Ureter (tissue), 1 donor: ENCODE measurements at places on chromosomes 16 and 17. TPM values are rescaled to one million over a fixed set of nuclear protein-coding genes. Genes with fewer than 3 reads are reported as not detected.

Gene KCNJ12
- total RNA-seq: 1.6 TPM

DNA sequence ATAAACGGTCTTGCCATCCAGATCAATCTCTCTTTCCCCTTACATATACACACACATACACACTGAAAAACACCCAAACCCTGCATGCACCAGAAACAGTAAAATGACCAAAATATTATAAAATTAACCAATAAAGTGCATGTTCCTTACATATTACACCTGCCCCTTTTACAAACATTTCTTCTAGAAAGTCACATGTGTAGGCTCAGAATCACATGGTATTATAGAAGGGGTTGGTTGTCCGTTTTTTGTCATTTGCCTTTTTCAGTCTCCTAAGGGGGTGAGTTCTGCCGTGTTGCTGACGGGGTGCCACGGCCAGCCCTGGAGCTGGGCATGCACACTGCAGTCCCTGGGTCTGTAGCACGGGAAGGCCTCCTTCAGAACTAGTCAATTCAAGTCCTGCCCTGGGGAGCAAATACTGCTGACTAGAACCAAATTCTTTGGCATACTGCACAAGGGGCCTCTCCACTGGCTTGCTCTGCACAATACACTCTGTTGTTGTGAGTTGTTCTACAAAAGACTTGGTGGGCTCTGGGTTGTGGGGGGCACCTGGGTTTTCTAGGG lies 8.0 kb upstream of the CORO6 start:
- DNase-seq: no peak

DNA sequence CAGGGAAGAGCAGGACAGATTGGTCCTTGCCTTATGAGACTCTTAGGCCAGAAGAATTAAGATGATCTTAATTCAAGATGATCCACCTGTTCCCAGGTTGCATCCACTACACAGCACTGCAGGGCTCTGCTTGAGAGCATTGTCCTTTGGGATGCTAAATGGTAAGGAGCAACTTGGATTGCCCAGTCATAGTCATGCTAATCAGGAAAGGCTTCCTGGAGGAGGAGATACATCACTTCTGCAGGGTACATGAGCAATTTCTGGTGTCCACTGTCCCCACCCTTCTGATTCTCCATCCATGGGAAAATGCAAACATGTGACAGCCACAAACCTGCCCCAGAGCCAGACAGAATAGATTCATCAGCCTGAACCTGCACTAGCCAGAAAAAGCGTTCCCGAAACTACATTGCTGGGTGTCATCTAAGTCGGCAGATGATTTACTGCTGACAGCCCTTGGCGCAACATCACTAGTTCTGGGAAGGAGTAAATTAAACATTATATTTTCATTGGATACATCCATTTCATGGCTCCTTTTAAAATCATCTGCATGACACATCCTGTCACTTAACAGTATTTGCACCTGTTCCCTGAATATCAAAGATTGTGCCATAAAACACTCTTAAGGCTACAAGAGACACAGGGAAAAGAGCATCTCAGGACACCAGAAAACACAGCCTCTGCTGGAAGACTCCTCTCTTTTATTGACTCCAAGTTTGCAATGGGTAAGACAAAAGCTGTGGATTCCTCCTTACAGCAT lies 282.2 kb downstream of the MAF start:
- DNase-seq: no peak

DNA sequence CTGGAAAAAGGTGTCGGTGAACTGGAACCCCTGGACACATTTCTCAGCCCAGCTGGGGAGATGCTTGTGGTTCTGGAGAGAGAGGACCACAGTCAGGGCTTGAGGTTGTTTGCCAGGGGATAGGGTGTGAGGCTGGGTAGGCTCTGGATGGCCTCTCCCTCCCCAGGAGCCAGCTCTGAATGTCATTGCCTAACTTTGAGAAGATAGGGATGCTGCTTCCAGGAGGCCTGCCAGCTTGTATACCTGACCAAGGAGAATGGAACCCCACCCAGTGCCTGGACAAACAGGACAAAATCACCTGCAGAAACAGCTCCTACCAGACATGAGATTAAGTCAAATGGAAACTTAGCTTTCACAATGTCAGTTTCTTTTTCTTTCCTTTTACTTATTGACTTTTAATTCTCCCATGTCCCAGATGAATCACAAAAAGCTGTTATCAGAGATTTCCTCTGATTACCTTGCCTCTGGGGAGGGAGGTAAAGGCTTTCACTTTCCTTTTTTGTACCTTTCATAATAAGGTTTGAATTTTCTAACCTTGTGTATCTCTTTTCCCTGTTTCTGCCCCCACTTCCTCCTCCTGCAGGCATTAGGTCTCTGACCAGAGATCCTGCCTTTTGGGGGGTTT lies 29.8 kb upstream of the PLLP start:
- peak; percentile 26 for DNase-seq

Gene CES3
- total RNA-seq: 0.29 TPM

DNA sequence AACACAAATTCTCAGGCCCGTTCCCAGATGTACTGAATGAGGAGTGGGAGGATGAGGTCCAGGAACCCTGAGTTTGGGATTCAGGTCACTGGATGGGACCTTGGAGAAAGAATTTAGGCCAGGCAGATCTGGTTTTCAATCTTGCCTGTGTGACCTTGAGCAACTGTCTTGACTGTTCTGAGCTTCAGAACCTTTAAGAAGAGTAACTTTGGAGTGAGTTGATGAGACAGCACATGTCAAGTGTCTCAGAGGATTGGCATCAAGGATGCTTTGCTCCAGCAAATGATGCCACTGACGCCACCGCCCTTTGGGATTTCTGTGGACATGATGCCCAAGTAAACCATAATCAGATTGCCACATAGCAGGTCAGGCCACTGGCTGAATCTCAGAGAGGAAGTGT lies 56.2 kb upstream of the DNAJA2 start:
- DNase-seq: no peak

GRCh38 chr17:39271546-39271945 lies 45.8 kb upstream of the STAC2 start:
- DNase-seq: no peak

- DNase-seq: peak; percentile 90
Observed at GRCh38 chr17:50148226-50149090, 2.0 kb downstream of the PPP1R9B start.

GRCh38 chr17:34606763-34607162 lies 27.4 kb downstream of the TMEM132E start:
- no peak for DNase-seq

DNA sequence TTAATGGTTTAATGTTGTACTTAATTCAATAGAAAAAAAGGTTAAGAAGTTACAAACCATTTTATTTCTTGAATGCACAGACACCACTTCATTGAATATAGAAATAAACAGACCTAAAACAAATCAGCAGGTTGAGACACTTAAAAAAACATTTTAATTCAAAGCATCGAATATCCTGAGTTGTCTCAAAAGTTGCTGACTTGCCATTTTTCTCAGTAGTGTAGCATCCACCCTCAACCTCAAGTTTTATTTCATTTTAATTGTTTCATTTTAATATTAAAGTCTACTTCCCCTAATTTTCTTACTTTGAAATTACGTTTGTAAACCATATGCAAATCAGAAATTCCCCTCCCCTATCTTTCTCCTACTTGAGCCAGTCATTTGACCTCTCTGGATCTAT lies 5.8 kb upstream of the MED13 start:
- DNase-seq: no peak
